ENCODE measurements at places on chromosomes 2 and 18. TPM values are rescaled to one million over a fixed set of nuclear protein-coding genes. Genes with fewer than 3 reads are reported as not detected.

DNA sequence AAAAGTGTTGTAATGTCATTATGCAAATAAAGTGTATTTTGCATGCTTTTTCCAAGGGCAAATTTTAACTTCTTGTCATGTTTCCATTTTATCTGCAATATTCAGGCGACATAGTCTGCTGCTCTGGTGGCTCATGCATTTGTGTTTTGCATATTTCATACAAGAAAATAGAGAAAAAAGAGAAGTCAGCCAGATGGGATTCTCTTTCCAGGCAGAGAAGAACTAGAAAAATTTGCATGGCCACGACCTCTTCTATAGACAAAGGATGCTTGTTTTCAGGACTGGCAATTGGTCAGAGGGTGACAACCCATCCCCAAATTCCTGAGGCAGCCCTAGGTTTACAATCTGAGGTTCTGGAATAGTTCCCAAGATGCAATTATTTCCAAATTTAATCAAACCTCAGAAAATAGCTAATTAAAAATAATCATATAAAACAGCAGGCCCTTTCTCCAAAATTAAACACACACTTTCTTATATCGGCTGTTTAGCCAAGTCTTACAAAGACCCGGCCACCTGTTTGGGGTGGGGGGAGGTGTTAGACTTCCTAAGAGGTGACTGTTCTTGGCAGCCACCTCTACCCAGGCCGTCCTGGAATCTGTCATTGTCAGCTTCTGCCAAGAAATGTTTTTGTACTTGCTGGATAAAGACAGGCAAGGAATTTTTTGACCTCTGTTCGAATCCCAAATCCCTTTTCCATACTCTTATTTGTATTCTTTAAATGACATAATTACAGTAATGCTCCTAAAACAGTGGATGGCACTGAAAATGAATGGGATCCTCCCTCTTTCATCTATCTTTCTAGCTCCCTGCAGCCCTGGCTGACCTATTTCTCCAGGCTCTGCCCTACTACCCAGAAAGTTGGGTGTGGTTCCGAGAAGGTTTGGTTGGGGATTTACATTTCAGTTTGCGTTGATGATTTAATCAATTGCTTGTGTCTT lies 20.8 kb upstream of the SOS1 start:
- no peak overlapping the region for H3K27ac ChIP-seq
- no peaks in the 10 kb centered on the region for H3K27me3 ChIP-seq
- no peak for DNase-seq
- H3K4me3 ChIP-seq = no peak overlapping the region

DNA sequence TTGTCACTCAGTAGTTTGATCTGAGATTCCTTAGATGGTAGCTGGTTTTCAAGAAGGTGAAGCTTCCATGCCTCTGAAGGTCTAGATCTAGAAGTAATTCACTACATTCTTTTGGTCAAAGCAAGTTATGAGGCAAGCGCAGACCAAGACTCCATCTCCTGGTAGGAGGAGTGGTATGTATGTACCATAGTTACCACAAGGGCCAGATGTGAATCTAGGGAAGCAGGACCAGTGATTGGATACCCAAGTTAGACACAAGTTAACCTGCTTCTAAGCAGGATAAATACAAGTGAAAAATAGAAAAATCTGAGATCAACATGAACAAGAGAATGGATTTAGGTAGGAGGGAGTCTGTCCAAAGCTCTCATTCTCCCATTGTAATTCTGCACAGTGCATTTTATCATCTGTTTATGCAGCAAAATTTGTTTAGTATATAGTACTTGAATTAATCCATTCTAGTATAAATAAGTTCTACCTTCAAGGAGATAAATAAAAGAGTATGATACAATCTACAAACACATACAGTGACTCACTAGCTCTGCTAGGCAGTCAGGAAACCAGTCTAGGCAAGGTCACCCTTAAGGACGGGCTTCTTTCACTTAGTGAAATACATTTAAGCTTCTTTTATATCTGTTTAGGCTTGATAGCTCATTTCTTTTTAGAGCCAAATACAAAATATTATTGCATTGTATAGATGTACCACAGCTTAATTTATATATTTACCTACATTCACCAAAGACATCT lies 14.2 kb upstream of the DOCK10 start:
- H3K27me3 ChIP-seq = no peaks in the 10 kb centered on the region
- peak overlapping the region; percentile 46 for H3K4me3 ChIP-seq
- H3K4me1 ChIP-seq = peaks cover 52% of the 10 kb centered on the region
- H3K36me3 ChIP-seq = no peaks in the 10 kb centered on the region
- DNase-seq = no peak
- peak overlapping the region; percentile 72 for H3K27ac ChIP-seq

PARD6G gene
- 0.06 TPM for polyA plus RNA-seq

SERPINB2 gene
- not detected for polyA plus RNA-seq
